ENCODE measurements at places on chromosomes 12 and 14.

DNA sequence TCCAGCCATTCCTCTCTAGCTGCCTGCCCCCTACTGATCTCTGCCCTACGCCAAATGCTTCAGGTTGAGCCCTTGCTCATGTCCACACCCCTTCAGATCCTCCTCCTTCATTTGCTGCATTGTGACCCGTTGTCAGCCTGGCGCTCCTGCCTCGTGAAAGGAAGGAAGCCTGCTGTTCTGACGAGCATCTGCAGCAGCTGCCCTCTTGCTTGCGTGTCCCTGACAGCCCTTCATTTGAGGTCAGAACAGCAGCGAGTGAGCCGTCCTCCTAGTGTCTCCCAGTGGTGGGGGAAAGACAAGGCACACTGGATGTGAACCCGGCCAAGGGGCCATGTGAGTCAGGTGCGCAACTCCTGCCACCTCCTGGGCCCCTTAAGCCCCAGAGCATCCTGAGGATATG lies 3.0 kb upstream of the PIANP start:
- peak; percentile 28 for DNase-seq

DNA sequence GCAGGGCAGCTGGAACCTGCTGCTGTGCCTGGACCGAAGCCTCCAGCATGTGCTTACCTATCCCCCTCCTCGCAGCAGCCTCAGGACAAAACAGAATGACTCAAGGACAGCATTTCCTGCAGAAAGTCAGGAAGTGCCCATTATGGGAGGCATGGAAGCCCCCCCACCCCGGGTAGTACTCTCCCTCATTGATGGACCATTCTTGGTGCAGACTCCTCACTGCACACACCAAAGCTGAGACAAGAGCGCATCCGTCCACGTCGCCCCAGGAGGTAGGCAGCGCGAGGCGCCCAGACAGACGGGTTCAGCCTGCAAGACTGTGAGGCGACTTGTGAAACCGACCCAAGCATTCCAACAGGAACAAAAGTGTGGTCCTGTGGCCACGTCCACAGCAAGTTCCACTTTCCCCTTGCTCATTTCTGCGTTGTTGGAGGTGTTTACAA lies 243.9 kb upstream of the ATXN7L3B start:
- DNase-seq = no peak

- DNase-seq = peak; percentile 61
Observed at GRCh38 chr12:110741341-110742095, 1.2 kb downstream of the PPP1CC start.

DNA sequence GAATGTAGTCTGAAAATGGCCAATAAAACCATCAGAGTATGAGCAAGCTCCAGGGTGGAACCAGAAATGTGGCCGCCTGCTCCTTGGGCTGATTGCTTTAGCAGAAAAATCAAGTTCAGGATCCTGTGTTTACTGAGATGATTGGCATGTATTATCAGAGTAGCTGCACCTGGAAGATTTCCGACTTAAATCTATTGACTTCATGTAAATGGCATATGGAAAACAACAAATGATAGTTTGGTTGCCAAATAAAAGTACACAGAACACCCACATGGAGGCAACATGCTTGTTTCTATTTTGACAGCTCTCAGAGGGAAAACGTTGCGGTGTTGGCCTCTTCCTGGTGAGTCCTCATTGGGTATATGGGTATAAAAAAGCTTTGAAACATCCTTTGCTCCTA lies 31.3 kb downstream of the SOCS2 start:
- DNase-seq = no peak

GRCh38 chr14:77498984-77499527 lies 440 bp upstream of the ISM2 start:
- DNase-seq = peak; percentile 62

DNA sequence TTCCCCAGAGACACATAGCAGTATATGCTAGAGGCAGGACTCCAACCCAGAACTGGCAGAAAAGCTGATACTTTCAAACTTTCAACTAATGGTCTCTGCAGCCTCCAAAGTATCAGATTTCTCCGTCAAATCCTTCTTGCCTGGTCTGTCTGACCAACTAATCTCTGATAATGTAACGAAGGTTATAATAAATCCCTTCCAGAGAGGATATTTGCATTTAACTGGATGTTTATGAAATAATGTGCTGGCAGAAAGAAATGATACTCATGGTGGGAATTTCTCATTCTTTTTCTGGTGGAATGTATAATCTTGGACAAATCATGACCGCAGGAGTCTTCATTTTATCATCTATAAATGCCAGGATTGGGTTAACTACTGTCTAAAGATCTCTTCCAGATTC lies 860.3 kb downstream of the DIO2 start:
- DNase-seq = no peak

DNA sequence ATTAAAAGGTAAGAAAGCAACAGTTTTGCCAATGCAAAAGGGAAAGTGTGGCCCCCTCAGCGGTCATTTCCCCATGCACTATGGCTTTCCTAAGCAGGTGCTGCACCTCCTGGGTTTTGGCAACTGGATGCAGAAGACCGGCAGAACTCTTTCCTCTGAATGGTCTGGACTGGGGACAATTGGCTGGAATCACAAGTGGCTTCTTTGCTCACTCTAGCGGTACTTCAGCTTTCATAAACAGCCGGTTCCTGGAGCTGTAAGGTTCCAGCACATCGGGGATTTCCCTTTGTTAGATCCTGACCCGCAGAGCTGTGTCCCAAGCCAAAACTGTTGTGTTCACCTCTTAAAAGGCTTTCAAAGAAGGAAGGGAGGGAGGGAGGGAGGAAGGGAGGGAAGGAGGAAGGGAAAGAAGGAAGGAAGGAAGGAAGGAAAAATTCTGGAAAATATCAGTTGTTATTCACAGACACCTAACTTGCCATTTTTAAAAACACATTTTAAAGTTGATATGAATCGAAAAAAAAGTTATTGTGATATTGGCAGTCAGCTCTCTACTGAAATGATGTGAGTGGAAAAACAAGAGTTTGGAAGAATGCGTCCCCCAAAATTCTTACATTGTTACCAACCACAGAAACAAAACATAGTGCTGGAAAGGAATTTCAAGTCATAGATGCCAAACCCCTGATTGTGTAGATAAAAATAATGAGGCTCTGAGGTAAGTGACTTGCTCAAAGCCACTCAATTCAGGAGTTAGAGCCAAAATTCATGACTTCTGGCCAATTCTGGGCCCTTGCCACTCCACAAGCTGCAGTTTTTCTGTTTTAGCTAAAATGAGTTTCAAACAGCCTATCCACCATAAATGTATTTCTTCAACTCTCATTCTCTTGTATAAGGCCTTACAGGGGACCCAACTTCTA lies 220.6 kb upstream of the HMGA2 start:
- DNase-seq = no peak
